ENCODE measurements at places on chromosomes 3 and 15. TPM values are rescaled to one million over a fixed set of nuclear protein-coding genes. Genes with fewer than 3 reads are reported as not detected.

The SCN11A gene
- polyA plus RNA-seq, result 0.54 TPM

The PLCL2 gene
- 16.0 TPM for polyA plus RNA-seq

The MYRIP gene
- 1.7 TPM for polyA plus RNA-seq

The FAM174B gene
- polyA plus RNA-seq, result 31.9 TPM

The WWTR1 gene
- polyA plus RNA-seq, result 111 TPM

The KLHL6 gene
- 1.2 TPM for polyA plus RNA-seq

Data from right renal cortex interstitium (tissue), 3 donors.